ENCODE measurements at places on chromosomes 3 and 15.

DNA sequence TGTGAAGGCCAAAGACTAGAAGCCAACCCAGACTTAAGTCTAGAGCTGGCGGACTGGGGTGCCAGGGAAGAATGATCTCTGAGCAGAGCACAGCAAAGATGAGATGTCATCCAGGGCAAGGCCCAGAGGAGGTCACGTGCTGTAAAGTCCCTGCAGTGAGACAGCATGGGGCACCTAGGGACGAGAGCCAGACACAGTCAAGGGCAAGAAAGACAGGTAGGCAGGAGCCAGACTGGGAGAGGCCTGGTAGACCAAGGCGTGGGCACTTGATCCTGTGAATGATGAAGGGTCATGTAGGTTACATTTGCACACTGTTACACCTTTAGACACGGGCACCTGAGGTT, 379.7 kb upstream of the PROK2 start:
- DNase-seq = no peak

GRCh38 chr15:25713736-25714537, 149.2 kb downstream of the ATP10A start:
- no peak for DNase-seq

GRCh38 chr15:71328453-71328852, 213.2 kb downstream of the THSD4 start:
- DNase-seq = no peak

- no peak for DNase-seq
Observed at GRCh38 chr15:41860049-41860828, 21.6 kb downstream of the PLA2G4B start.

DNA sequence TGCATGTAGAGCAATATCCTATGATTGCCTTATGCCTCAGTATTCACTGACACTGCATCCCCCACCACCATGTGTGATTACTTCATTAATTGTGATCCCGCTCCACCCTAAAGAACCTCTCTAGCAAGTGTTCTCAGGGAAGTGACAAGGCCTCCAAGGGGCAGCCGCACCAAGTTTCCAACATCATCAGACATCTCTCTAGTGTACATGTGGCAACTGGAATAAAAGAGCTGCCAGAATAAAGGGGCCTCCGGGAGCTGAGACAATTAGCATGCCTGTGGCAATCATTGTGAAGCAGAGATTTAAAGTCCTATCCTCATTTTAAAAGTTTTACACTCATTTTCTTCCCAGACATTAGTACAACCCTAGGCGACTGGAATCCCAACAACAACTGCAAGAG, 902.1 kb upstream of the SEMA6D start:
- no peak for DNase-seq

GRCh38 chr3:113157408-113158030, 53.8 kb upstream of the BOC start:
- no peak for DNase-seq

DNA sequence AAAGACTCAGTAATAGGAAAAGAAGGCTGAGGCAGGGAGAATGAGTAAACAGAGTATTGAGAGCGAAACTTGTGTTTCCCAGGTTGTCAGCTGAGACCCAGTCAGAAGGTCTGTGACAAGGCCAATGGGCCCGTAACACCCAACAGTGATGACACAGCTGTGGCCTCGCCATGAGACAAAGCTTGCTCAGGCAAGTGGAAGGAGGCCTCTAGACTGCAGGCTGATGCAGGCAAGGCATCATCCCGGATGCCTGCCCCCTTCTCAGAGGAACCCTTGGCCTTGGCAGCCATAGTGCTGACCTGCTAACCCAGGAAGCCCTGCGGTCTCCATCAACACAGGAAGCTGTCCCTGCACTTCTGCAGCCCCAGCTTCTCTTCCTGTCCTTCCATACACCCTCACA, 15.4 kb downstream of the RAB6B start:
- no peak for DNase-seq

DNA sequence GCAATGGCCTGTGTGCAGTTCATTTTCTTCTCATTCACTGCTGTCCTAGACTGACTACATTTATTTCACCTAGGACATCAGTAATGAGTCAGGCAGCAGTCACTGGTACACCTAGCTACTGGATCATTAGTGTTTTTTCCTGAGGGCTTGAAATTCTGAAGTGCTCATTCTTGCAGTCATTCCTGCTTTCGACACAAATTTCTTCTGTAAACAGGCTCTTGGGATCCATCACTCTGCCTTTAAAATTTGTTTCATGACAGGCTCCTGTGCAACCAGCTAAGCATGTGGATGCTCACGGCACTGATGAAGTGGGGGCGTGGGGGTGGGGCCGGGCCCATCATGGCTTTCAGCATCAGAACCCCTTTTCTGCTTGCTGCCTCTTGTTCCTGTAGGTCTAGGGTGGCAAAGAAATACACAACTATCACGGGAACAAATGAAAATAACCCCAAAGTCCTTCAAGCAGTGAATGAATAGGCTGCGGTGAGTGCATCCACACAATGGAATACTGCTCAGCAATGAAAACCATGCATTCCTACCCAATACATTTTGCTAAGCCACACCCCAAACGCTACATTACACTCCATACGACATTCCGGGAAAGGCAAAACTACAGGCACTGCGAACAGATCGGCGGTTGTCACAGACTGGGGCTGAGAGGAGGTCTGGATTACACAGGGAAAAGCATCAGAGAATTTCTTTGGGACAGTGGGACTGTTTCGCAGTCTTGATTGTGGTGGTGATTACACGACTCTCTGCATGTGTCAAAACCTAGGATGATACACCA, 9.3 kb upstream of the MELTF start:
- DNase-seq = no peak

GRCh38 chr15:59420108-59420507, 17.9 kb upstream of the FAM81A start:
- DNase-seq = no peak

DNA sequence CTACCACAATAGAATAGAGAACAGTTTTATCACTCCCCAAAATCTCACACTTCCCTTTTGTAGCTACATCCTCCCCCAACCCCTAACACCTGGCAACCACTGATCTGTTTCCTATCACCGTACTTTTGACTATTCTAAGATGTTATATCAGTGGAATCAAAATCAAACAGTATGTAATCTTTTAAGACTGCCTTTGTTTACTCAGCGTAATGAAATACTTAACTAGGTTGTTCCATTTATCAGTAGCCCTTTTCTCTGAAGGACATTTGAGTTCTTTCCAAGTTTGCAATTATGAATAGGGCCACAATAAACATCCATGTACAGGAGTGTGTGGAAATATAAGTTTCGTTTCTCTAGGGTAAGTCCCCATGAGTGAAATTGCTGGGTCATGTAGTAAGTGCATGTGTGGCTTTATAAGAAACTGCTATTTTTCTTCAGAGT, 372.3 kb downstream of the SV2B start:
- DNase-seq = no peak

GRCh38 chr3:40452562-40452875, 4.6 kb upstream of the RPL14 start:
- DNase-seq = no peak

GRCh38 chr15:41934843-41935242, 37.5 kb downstream of the EHD4 start:
- DNase-seq = no peak

DNA sequence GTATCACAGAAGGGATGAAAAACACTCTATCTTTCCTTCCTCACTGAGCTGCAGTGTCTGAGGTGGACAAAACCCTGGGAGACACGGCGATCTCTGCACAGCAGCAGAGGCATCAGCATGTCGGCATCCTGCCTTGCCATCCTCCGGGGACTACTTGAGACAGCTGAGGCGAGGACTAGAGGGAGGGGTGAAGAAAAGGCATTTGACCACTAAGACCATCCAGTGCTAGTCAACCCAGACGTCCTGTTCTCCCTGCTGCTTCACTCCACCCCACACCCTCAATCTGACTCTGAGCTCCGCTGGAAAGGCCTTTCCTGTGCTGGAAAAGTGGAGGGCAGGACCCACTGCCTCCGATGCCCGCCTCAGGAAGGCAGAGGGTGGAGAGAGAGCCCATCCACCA, 67.3 kb downstream of the VGLL4 start:
- no peak for DNase-seq

- peak; percentile 88 for DNase-seq
Observed at GRCh38 chr3:45583021-45583851, 11.3 kb upstream of the LIMD1 start.

GRCh38 chr15:67446449-67446848, 74.5 kb upstream of the C15orf61 start:
- no peak for DNase-seq

Measured in nucleus accumbens (tissue), 56 donors.